ENCODE measurements at places on chromosomes 13 and 19.

- no peak for DNase-seq
Observed at GRCh38 chr13:102699504-102699903, 4.7 kb upstream of the METTL21C start.

- DNase-seq, result no peak
Observed at GRCh38 chr19:3365836-3366752, at the start of gene NFIC. Gene NFIC (plus strand): TSS chr19:3366583. CDS start chr19:3366637, 54 bp downstream.

DNA sequence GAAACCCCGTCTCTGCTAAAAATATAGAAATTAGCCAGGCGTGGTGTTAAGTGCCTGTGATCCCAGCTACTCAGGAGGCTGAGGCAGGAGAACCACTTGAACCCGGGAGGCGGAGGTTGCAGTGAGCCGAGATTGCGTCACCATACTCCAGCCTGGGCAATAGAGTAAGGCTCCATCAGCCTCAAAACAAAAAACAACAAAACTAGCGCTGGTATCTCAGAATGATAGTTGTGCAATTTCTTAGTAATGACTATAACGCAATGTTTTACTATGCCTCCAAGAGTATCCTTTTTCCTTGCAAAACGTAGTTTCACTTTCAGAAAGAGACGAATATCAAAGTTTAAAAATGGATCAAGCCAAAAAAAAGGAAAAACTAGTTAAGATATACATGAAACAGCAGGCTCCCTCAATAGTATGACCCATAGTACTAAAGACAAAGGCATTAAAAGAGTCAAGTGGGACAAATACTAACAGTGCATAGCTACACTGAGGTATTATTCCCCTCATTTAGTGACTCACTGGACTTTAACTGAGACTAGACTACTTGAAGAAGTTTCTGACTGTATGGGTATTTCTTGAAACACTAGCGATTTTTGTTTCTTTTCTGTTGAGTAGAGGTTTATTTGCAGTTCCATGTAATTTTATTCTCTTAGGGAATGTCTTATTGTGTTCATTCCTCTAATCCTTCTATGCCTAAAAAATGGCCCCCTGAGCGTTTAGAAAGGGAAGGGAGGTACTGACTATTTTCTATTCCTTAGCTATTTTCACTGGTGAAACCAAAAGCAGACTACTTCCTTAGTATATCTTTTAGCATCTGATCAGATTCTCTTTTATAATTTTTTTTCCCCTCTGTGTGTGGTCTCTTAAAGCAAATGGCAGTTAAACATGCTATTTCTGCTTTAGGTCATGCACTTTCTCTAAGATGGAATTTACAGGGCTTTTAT, 10.4 kb upstream of the ITM2B start:
- DNase-seq, result no peak

GRCh38 chr13:57558051-57558467, 73.5 kb upstream of the PCDH17 start:
- DNase-seq, result no peak

- DNase-seq, result no peak
Observed at GRCh38 chr19:23587546-23587945, 99.5 kb downstream of the ZNF675 start.

GRCh38 chr19:10549733-10550132, 6.0 kb downstream of the ATG4D start:
- no peak for DNase-seq

- no peak for DNase-seq
Observed at GRCh38 chr19:7419777-7420439, 68.9 kb downstream of the PEX11G start.

DNA sequence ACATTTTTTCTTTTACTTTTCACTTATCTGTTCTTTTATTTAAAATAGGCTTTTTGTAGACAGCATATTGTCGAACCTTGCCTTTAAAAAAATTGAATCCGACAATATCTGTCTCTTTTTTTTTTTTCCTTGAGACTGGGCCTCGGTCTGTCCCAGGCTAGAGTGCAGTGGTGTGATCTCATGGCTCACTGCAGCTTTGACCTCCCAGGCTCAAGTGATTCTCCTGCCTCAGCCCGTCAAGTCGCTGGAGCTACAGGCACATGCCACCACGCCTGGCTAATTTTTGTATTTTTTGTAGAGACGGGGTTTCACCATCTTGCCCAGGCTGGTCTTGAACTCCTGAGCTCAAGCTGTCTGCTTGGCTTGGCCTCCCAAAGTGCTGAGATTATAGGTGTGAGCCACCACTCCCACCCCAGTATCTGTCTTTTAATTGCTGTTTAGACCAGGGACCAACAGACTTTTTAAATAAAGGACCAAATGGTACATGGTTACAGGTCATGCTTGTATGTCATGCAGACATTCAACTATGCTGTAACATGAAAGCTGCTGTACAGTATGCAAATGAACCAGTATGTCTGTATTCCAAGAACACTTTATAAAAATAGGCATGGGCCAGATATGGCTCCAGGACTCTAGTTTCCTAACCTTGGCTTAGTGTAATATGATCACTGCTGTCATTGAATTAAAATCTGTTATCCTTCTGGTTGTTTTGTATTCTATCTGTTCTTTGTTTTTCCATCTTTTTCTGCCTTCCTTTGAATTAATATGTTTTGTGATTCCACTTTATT, 80.3 kb downstream of the GJA3 start:
- no peak for DNase-seq
